Fibroblast of skin of scalp (primary cell): ENCODE measurements at places on chromosomes 5 and 9.

- no peak for DNase-seq
Observed at GRCh38 chr9:118529624-118530214, 825.5 kb downstream of the TLR4 start.

DNA sequence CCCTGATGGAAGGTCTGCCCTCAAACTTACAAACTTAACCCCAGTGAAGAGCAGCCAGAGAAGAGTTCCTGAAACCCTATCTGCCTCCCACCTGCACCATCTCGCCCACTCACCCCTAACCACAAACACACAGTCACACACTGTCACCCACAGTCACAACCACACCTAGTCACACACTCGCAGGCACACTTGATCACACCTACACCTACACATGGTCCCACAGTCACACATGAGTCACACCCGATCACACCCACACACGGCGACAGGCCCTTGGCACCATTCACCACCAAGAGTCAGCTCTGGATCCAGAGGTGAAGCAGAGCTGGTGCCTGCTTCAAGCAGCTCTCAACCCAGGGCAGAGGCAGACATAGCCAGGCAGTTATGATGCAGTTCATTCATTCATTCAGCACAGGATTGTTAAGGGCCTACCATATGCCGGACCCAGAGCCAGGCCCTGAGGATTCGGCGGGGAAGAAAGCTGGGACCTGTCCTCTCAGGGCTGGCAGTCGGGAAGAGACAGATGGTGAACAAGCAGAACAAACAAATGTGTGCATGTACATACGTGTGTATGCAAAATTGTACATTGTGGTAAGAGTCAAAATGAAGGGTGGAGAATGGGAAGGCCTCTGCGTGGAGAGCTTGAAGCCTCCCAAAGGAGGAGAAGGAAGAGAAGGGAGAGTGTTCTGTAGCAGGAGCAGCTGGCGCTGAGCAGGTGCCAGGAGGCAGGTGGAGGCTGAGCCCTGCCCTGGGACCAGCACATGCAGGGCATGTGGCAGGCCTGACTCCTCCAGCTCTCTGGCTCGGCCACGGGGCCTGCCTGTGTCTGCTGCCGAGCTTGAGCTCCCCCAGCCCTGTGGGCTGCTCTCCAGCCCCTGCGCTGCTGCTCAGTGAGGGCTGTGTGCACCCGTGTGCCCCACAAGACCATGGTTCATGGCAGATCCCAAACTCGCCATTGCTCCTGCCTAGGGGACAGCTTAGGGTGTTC is 6.4 kb downstream of the TSPAN17 start:
- DNase-seq, result no peak

DNA sequence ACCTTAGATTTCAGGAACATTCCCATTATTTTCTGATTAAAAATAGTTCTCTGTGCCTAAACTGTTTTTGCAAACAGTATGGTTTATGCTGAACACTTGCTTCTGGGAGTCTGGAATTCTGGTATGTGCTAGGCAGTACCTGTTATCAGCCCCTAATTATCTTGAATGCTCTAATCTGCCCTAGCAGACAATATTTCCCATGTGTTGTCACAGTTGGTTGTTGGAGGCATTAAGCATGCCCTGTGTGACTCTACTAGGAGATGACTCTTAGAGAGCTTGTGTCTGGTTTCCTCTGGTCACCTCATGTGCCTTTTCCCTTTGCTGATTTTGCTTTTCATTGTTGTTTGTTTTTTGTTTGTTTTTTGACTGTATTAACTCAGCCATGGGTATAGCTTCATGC is 36.6 kb downstream of the UHRF2 start:
- DNase-seq, result no peak

DNA sequence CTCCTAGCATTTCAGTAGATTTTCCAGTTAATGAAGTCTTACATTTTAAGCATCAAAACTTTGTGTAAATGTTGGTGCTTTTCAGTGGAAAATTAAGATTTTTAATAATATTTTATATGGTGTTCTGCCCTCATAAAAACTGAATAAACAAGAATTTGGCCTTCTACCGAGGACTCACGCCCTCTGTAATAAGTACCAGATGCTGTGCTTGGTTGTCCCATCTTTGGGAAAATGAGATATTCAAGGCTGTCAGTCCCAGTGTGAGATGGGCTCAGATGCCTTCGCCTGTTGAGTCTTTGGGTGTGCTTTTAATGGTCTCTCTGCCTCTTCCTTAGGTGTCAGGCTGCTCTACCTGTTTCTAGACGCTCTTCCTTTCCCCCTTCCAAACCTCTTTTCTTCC is 28.7 kb downstream of the GALNT12 start:
- no peak for DNase-seq

- peak; percentile 78 for DNase-seq
Observed at GRCh38 chr5:138354926-138355378, 2.5 kb downstream of the KDM3B start.

DNA sequence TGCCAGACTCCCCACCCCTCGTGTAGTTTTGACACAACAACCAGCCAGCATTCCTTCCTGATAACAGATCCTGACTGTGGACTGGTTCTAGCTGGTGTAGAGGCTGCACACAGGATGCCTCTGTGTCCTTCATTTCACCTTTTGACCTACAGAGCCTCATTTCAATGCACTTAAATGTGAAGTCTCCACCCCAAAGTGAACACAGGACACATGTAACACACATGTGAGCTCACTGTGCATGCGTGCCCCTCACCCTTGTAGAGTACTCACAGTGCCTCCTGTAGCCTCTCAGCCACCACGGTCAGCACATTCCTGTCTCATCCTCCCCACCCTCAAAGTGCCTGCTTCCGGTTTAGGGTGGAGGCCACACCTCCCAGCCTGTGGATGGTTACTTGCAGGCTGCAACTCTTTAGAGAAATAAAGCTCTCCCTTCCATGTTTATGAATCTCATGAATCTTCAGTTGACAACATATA is 11.6 kb upstream of the NKD2 start:
- DNase-seq, result peak; percentile 48

DNA sequence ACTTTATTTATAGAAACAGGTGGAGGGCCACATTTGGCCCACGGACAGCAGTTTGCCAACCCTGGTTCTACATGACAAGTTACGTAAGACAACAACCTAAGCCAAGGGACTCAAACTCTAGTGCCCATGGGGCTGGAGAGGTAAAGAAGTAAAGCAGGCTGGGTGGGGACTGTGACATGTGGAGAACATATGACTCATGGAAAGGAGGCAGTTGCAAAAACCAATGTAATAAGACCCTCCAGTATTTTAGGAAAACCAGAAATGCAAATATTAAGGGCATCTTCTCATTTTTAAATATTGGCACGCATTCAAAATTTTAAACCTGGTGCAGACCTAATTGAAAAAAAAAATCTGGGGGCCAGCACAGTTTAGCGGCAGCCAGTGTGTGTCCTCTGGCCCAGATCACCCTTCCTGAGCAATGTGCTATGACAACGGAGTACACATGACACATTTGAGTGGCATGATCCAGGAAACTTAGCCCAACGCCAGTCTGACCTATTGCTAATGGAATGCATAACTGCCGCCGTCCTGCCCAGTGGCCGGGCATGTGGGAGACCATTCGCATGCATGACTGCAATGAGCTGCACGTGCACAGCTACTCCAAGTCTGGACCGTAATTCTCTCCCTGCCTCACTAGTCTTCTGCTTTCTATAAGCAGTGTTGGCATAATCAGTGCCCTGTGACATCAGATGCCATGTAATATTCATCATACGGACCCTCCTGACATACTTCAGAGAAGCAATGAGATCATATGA is 97.2 kb downstream of the SH3TC2 start:
- peak; percentile 96 for DNase-seq

- DNase-seq, result peak; percentile 27
Observed at GRCh38 chr5:66851306-66851705, 255.1 kb downstream of the MAST4 start.

DNA sequence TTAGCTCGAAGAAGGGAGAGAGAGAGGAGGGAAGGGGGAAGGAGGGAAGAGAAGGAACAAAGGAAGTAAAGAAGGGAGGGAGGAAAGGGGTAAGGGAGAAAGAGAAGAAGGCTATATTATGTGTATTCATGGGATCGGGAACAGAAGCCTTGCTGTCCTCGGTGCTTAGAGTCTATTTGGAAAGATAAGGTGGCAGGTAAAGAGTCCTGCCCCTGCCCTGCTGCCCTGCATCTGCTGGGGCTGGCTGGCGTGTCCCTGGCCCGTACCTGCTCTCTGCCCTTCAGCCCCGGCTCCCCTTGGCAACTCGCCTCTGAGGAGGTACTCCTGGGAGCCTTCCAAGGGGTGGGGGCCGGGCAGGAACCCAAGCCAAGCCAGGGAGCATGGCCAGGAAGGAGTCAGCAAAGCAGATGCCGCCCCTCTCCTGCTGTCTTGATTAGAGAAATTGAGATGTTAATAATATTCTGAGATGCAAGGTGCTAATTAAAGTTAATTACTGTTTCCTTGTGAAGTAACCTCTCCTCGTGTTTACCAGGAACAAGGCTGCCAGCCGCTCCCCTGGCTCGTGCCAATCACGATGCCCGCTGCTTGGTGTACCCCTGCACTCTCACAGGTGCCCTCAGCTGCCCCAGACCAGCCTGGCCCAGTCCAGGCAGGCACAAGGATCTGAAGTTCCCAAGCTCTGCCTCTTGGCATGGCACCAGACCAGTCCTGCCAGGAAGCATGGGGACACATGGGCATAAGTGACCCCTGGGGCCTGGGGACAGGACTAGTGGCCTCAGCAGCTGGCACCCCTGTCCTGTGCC is 36.6 kb downstream of the PCDH1 start:
- DNase-seq, result no peak

DNA sequence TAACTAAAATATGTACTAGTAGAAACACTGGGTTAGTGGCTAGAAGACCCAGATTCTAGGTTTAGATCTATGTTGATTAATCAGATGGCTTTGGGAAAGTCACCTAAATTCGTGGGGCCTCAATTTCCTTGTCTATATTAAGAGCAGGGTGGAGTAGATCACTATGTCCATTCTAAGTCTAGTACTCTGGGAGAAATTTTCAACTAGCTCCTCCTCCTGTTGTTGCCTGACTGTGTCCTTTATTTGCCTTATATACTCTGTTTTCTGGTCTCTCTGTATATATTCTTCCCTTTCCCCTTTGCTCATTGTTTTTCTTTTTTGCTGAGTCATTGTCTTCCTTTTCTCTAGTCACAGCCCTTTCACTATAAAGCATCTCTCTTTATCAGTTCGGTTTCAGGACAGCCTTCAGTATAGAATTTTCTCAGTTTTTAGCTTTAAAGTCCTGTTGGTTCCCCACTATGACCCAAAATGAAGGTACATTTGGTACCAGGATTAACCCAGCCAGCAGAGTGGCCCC is 44.5 kb upstream of the CDH6 start:
- DNase-seq, result peak; percentile 27

DNA sequence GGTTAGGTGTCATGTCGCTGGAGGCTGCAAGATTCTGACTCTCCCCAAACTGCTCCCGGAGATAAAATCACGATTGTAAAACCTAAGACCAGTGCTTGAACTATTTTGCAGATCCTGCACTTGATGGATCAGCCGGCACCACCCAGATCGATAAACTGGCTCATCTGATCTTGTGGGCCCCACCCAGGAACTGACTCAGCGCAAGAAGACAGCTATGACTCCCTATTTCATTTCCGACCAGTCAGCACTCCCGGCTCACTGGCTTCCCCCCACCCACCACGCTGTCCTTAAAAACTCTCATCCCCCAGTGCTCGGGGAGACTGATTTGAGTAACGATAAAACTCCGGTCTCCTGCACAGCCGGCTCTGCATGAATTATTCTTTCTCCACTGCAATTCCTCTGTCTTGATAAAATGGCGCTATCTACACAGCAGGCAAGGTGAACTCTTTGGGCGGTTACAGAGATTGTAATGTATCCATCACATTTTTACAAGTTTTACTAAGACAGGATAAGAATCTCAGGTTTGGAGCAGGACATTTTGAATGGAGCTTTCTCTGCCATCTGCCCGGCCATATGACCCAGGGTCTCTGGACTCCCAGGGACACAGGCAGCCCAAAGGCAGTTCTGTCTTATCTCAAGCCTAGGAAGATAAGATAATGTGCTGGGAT is 10.6 kb upstream of the PPP1R26 start:
- DNase-seq, result peak; percentile 42

DNA sequence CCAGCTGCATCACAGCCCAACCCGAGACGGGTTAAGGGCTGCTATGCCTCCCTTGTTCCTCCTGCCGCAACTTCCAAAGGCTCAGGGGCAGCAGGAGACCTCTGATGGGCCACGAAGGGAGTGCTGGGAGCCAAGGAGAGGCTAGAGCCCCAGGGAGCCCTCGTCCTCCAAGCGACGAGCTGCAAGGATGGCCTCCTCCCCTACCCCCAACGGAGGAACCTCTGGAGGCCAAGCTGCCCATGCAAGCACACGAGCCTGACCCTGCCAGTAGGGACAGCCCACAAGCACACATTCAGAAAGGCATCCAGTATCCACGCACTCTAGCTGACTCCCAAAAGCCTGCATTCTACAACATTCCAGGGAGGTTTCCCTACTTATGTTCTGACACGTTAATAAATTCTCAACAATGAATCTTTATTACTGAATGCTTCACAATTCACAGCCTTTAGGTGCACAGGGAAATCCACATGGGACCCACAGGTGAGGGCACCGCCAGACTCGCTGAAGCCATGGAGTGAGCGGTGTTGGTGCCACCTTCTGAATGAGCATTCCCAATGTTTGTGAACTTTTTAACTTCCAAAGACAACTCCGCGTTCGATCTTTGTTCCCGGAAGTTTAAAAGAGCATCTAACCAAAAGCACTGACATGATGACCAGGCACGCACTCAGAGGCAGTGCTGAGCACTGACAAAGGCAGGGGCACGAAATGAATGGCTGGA is 28.7 kb downstream of the IPPK start:
- no peak for DNase-seq

GRCh38 chr9:25396828-25397227 is 281.4 kb downstream of the TUSC1 start:
- no peak for DNase-seq

- DNase-seq, result peak; percentile 49
Observed at GRCh38 chr9:20683351-20684034, 566 bp upstream of the FOCAD start.

DNA sequence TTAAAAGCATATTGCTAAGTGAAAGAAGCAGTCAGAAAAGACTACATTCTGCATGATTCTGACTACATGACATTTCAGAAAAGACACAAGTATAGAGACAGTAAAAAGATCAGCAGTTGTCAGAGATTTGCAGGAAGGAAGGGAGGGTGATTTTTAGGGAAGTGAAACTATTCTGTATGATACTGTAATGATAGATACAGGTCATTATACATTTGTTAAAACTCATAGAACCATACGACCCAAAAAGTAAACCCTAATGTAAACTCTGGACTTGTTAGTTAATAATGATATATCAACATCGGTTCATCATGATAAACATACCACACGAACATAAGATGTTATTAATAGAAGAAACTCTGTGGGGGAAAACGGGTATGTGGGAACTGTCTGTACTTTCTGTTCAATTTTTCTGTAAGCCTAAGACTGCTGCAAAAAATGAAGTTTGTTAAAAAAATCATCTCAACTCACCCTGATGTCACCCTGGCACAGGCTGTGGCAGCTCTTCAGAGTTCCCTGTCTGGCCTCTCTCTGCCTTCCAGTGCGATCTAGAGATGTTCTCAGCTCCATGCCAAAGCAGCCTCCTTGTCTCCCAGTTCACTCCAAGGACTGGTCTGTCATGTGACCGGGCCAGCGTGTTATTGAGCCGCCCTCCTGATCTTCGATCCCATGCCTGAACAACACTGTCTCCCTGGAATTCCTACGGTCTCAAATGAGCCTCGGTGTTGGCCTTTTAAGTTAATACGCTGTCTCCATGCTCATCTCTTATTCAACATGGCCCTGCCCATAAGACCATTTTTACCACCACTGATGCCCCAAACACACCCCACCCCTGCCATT is 35.4 kb downstream of the PRLR start:
- no peak for DNase-seq

- DNase-seq, result no peak
Observed at GRCh38 chr5:181050016-181050415, 9.9 kb downstream of the BTNL9 start.
